SHP77 treated with DMSO at 0.1 percent for 48 hours (cell line): ENCODE measurements at places on chromosomes 16 and 17.

DNA sequence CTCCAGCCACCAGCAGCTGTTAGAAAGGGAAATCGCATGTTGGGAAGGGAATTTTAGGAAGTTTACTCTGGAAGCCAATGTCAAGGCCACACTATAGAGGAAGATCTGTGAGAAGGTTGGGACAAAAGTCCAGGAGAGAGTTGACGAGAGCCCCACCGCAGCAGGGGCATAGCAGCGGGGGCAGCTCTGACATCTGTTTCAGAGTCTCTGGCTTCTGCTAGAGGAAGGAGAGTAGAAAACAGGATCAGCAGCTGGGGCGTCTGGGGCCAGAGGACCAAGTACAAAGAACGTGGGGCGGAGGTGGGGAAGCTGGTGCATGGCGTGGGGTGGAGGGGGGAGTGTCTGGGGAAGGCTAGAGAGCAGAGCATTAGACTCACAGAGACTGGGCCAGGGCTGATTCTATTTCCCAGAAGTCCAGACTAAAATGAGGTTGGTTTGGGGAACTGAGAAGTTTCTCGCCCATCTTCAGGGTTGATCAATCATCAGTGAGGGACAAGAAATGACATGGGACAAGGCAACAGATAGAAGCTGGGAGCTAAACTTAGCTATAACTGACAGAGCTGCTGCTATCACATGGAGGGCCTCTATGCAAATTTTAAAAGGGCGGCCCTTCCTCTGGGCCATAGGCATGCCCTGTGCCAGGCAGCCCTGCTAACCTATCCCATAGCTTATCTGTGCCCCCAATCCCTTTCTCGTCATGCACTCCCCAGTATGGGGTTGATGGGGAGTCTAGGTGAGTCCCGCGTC, 1.2 kb downstream of the RABEP2 start:
- DNase-seq = no peak

DNA sequence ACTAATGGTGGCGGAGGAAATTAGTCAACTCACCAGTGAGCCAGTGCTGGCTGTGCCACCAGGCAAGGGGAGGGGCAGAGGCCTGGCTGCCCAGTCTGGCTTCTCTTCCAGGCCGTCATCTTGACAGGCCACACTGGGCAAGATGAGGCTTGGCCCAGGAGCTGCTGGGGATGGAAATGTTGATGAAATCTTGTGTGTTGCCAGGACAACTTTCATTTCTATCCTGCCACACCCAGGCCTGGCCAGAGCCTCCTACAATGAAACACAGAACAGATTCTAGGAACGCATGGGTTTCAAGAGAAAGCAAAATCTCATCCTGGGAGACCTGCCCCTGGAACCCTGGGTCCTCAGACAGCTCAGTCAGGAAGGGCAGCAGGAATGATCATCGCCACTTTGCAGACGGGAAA, 9.3 kb downstream of the HEXIM2 start:
- no peak for DNase-seq

DNA sequence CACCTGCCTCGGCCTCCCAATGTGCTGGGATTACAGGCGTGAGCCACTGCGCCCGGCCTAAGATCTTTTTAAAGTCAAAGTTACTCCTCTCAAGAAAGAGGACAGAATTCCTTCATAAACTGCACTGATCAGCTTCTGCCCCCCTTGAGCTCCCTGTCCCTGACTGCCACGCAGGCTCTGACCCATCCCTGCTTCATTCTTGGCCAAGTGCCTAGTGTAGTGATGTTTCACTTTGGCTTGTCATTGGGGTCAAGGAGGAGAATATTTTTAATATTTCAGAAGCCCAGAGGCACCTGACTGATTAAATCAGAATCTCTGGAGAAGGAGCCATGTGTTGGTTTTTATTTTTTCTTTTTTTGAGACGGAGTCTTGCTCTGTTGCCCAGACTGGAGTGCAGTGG, 9.1 kb downstream of the MRM1 start:
- no peak for DNase-seq

DNA sequence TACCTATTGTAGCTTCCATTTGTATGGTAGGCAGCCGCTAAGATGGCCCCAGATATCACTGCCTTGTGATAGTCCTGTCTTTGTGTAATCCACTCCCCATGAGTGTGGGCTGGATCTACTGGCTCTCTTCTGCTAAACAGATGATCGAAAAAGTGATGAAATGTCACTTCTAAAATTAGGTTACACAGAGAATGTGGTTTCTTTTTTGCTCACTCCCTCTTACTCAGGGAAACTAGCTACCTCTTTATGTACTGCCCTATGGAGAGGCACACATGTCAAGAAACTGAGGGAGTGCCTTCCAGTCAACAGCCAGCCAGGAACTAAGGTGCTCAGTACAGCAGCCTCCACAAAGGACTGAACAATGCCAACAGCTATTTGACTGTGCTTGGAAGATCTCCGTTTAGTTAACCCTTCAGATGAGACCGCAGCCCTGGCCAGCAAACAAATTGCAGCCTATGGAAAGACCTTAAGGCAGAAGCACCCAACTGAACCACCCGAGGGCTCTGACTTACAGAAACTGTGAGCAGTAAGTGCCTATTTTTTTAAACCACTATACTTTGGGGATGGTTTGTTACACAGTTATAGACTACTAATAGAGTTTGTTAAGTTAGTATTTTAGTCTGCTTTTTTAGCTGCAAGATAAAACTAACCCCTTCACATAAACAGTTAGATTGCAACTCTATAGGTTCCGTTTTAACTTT, 113.2 kb upstream of the MAF start:
- no peak for DNase-seq

DNA sequence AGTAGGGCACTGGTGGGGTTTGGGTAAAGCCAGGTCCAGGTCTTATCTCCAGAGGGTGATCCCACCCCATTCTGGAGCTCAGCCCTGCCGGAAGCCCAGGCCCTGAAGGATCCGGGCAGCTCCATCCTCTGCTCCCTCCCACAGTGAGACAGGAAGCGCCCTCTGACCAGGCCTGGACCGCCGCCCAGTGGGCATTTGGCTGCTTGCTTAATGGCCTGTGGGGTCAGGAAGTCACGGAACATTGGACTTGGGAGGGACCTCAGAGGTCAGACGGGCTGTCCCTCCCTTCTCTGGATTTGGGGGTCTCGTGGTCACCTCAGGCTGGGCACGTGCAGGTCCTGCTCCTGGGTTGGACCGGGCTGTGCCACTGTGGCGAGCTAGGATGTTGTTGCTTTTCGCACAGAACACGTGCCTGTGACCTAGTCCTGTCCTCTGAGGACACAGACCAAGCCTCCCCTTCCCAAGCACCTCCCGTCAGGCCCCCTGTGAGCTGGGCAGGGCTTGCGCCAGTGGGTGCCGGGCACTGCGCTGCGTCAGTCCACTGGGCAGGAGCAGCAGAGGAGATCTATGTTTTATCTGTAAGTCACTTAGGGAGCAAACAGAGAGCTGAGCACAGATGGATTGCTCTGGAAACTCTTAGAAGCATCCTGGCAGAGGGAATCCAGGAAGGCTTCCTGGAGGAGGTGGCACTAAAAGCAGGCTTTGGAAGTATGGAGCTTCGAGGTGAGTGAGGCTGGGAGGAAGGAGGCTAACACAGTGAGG, 49.4 kb upstream of the GSE1 start:
- no peak for DNase-seq
